ENCODE measurements at places on chromosomes 12 and 14. TPM values are rescaled to one million over a fixed set of nuclear protein-coding genes. Genes with fewer than 3 reads are reported as not detected.

IL22 gene
- total RNA-seq, result not detected

DNA sequence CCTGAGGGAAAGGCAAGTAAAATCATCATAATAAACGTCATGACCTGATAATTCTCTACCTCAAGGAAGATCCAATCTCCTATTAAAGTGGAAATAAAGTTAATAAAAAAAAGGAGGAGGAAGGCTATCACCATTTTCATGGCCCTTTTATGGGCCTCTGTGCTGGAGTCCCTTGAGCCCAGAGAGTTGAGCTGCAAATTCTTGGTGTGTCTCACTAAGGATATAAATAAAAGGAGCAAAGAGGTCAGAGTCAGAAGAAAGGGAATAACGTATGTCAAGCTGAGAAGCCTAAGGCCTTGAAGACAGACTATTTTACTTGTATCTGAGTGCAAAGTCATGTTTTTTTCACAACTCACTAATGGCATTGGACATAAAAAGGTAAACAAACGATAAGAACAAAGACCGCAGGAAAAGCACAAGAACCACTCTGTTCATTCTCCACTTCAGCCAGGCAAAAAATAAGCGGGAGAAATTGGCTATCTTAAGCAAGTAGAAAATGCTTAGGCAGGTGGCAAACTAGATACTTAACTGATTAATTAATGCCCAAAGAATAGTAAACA is 12.0 kb upstream of the SMIM10L1 start:
- peak; percentile 10 for DNase-seq

DNA sequence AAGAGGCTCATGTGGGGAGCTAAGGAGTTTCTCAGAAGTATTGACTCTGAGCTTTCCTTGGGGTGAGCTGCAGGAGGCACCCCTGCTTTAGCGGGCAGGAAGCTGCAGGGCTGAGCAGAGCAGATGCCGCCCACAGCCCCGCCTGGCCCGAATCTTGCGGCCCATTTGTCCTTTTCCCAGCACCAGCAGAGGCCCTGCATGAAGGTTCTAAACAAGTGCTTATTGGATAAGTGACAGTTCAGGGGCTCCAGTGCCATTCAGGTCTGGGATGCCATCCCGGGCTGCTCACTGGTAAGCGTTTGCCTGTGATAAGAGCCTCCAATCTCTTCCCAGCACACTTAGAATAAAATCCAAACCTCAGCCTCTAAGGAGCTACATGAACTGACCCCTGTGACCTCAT is 11.4 kb downstream of the RILPL1 start:
- no peak for DNase-seq

GRCh38 chr12:48009471-48009870 is 5.2 kb upstream of the COL2A1 start:
- DNase-seq, result peak; percentile 54

DNA sequence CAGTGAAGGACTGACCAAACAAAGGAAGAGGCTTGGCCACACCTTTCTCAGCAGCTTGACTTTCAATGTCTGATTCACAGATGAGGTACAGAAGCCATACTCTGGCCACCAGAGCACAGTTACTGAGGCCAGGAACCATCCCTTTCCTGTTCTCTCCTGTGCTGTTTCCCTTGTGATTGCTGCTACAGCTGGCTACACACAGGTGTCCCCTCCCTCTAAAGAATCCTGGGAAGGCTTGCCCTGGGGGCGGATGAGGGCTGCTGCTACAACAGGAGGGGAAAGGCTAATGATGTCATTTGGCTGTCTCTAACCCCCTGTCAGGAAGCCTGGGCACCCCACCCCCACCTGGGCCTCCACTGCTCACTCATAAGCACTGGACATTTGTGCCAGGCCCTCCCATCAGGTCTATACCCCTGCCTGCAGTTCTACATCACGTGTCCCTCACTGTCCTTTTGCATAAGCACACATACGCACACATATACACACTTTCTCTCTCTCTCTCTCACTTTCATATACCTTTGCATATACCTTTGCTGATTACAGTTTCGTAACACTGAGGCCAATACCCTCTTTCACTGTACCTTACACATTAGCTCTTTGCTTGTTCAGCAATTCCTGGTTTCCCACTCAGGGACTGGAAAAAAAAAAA is 41.4 kb downstream of the PRPF40B start:
- DNase-seq, result no peak

NRIP2 gene
- 0.64 TPM for total RNA-seq

DNA sequence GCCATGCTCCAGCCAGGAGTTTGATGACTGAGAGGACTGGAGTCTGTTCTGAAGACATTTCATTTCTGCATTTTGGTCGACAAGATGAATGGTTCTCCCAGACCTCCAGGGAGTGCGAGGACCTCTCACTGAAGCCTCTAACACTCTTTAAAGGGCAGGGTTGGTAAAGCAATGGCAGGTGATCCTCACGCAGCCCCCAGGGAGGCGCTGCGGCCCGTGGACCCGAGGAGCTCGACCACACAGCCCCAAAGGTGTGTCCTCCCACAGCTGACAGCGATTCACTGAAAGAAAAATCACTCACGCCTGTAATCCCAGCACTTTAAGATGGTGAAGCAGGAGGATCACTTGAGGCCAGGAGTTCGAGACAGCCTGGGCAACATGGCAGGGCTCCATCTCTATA is 183.8 kb upstream of the SFSWAP start:
- no peak for DNase-seq

- no peak for DNase-seq
Observed at GRCh38 chr12:11786638-11787365, 137.3 kb downstream of the ETV6 start.

GRCh38 chr12:54431911-54432814 is 13.1 kb upstream of the ITGA5 start:
- DNase-seq, result peak; percentile 83

- DNase-seq, result no peak
Observed at GRCh38 chr14:29168149-29168548, 401.6 kb downstream of the FOXG1 start.

GRCh38 chr12:108040947-108041346 is 88.1 kb upstream of the WSCD2 start:
- DNase-seq, result no peak

- DNase-seq, result no peak
Observed at GRCh38 chr14:90599339-90599738, 202.5 kb downstream of the CALM1 start.

DNA sequence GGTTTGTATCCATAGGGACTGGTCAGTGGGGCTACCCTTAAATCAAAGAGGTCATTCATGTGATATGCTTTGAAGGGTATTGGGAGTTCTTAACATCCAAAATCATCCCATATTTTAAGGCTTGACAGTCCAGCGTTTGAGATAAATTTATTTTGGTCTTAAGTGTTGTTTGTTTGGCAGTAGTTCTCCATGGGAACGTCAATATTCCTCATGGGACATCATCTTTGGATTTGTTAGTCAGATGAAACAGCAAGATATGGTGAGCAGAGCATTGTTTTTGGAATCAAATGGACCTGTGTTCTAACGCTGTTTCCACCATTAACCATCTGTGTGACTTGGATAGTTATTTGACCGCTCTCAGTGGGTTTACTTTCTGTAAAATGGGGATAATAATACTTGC is 45.9 kb upstream of the GSG1 start:
- no peak for DNase-seq

GRCh38 chr12:48054955-48055821 is 50.7 kb downstream of the SENP1 start:
- no peak for DNase-seq

DNA sequence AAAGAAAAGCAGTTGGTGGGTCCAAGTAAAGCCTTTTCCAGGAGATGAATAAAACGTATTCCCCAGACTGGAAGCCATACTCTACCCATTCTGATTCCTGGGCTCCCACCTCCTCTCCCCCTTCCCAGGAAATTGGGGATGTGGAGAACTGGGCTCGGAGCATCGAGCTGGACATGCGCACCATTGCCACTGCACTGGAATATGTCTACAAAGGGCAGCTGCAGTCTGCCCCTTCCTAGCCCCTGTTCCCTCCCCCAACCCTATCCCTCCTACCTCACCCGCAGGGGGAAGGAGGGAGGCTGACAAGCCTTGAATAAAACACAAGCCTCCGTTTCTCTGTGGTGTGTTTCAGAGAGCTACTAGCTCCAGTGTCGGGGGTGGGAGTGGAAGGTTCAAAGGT is 822 bp upstream of the RDH5 start:
- peak; percentile 67 for DNase-seq

TESPA1 gene
- not detected for total RNA-seq

- DNase-seq, result no peak
Observed at GRCh38 chr14:38039496-38039895, 168.2 kb upstream of the SSTR1 start.

Measured in myocyte (in vitro differentiated cells).